Smooth muscle cell of trachea (primary cell): ENCODE measurements at places on chromosomes 16 and 17. TPM values are rescaled to one million over a fixed set of nuclear protein-coding genes. Genes with fewer than 3 reads are reported as not detected.

Gene MLYCD
- 4.1 and 5.1 TPM in 2 replicates for total RNA-seq

Gene RAB26
- total RNA-seq, result 1.2 and 2.9 TPM in 2 replicates

Gene GUCY2D
- total RNA-seq, result 0.17 TPM in 1 of 2 replicates, not detected in the other

Gene TLCD2
- 4.9 and 6.8 TPM in 2 replicates for total RNA-seq

Gene OTOA
- total RNA-seq, result 0.15 and 0.17 TPM in 2 replicates

Gene TRIM72
- total RNA-seq, result not detected in 2 replicates

Gene ZNF423
- total RNA-seq, result 0.58 and 0.99 TPM in 2 replicates

Gene CES5A
- total RNA-seq, result not detected in 2 replicates

Gene CHST5
- total RNA-seq, result 0.15 and 0.17 TPM in 2 replicates

Gene CDH5
- total RNA-seq, result 1.5 TPM in 1 of 2 replicates, not detected in the other

Gene GRIN2A
- under 0.01 and 0.33 TPM in 2 replicates for total RNA-seq

Gene GPR139
- total RNA-seq, result not detected in 2 replicates

Gene TEDC2
- 1.5 and 6.3 TPM in 2 replicates for total RNA-seq

Gene HSD17B2
- total RNA-seq, result 0.17 TPM in 1 of 2 replicates, not detected in the other

Gene IKZF3
- 0.33 TPM in 1 of 2 replicates, not detected in the other for total RNA-seq

Gene CDH11
- total RNA-seq, result 176 and 228 TPM in 2 replicates

Gene KRT20
- total RNA-seq, result not detected in 2 replicates

Gene SLC5A11
- not detected in 2 replicates for total RNA-seq

Gene PRR15L
- not detected in 2 replicates for total RNA-seq

Gene UMOD
- total RNA-seq, result not detected in 2 replicates

Gene COA3
- total RNA-seq, result 70.1 and 80.4 TPM in 2 replicates

Gene DNAH9
- total RNA-seq, result not detected in 2 replicates

Gene SOX8
- total RNA-seq, result under 0.01 and 0.17 TPM in 2 replicates

Gene ODAD4
- total RNA-seq, result 0.33 and 1.3 TPM in 2 replicates

Gene SOST
- total RNA-seq, result not detected in 2 replicates

Gene METTL9
- 186 and 207 TPM in 2 replicates for total RNA-seq

Gene CCR7
- not detected in 2 replicates for total RNA-seq

Gene PRSS33
- total RNA-seq, result not detected in 2 replicates
